ENCODE measurements at places on chromosomes 16 and 17.

DNA sequence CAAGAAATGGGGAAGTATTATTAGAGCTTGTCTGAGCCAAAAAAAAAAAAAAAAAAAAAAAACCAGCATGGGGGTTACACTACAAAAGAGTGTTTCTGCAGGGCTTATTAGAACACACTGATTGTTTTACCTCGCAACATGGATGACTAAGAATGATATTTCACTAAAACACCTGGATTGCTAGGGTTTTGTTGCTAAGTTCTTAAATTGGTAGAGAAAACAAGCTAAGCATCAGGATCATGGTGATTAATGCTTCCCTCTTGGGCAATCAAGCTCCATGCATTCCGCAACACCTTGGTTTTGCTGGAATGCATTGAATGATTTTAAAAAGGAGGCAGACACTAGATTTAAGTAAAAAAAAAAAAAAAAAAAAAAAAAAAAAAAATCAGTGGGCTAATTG lies 931.4 kb upstream of the CDH8 start:
- H3K27ac ChIP-seq, result no peak overlapping the region
- no peaks in the 10 kb centered on the region for H3K27me3 ChIP-seq
- H3K36me3 ChIP-seq, result no peaks in the 10 kb centered on the region
- no peak for DNase-seq

GRCh38 chr16:84995663-84996062 lies 15.7 kb downstream of the ZDHHC7 start:
- peaks cover 68% of the 10 kb centered on the region for H3K4me1 ChIP-seq
- peak overlapping the region; percentile 94 for H3K27ac ChIP-seq
- no peak overlapping the region for H3K4me3 ChIP-seq
- peaks cover 3% of the 10 kb centered on the region for H3K36me3 ChIP-seq
- no peak for DNase-seq

DNA sequence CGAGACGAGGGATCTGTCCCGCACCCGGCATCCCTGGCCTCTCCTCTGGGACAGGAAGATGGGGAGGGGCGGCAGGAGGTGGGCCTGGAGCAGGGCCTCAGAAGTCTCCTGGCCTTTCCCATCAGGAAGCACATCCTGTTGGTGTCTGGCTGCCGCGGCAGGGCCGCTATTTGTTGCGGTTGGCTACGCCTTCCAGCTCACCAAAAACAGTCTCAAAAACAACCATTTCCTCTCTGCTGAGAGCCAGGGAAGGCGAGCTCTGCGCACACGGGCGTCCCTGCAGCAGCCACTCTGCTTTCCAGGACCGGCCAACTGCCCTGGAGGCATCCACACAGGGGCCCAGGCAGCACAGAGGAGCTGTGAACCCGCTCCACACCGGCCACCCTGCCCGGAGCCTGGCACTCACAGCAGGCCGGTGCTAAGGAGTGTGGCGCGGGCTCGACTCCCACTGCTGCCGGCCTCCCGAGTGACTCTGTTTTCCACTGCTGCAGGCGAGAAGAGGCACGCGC lies at the start of gene TMEM204:
TMEM204 (plus strand) TSS at position 224 of the 509 bp plus-strand sequence. CDS start 610 bp downstream, outside the sequence.
- H3K36me3 ChIP-seq, result peaks cover 27% of the 10 kb centered on the region
- no peaks in the 10 kb centered on the region for H3K27me3 ChIP-seq
- peak within 1 kb of the TSS; percentile 95 for H3K27ac ChIP-seq
- H3K4me1 ChIP-seq, result peaks cover 42% of the 10 kb centered on the region
- H3K4me3 ChIP-seq, result peak within 1 kb of the TSS; percentile 79

GRCh38 chr16:48000622-48001021 lies 155.2 kb downstream of the ABCC12 start:
- no peaks in the 10 kb centered on the region for H3K27me3 ChIP-seq
- no peak overlapping the region for H3K4me3 ChIP-seq
- no peaks in the 10 kb centered on the region for H3K36me3 ChIP-seq
- DNase-seq, result no peak

GRCh38 chr17:73760439-73760758 lies 116.2 kb upstream of the SDK2 start:
- no peak for DNase-seq
- H3K36me3 ChIP-seq, result no peaks in the 10 kb centered on the region
- H3K27ac ChIP-seq, result no peak overlapping the region
- no peak overlapping the region for H3K4me3 ChIP-seq
- H3K4me1 ChIP-seq, result no peaks in the 10 kb centered on the region

Data from thoracic aorta (tissue), 2 donors.